Effector memory CD8-positive, alpha-beta T cell (primary cell): ENCODE measurements at places on chromosomes 3 and 15.

DNA sequence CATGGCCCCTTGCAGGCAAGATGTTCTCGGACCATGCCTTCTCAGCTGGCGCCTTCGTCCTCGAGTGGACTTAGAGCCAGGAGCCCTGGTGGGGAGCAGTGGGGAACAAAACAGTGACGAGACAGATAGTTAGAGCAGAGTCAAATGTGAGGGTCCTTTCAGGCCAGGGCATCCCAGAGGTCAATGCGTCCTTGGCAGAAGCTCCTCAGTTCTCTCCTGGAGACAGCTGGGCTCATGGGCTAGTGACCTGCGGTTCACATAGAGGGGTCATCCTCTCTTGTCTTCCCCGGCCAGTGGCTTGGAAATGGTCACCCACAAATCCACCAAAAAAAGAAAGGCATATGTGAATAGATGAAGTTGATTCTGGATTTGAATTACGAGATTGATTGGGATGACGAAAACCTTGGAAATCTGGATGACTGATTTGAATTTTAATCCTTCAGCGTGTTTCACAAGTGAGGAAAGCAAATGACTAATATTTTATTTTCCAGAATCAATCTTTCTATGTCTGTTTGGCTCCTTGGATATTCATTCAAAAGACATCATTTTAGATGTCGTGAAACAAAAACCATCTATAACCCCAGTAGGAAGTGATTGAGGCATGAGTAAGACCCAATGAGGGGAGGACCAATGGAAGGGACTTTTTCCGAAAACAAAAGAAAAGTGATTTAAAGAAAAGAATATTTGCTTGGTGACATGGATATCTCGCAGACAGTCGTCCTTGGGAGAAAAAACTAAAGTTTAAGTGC, 84.5 kb downstream of the ASB7 start:
- DNase-seq: no peak

GRCh38 chr3:101629219-101629618, 47.7 kb downstream of the ZBTB11 start:
- DNase-seq: no peak

GRCh38 chr3:113104357-113105092, 106.8 kb upstream of the BOC start:
- DNase-seq: no peak

GRCh38 chr15:83775738-83776137, 121.8 kb downstream of the ADAMTSL3 start:
- DNase-seq: no peak

DNA sequence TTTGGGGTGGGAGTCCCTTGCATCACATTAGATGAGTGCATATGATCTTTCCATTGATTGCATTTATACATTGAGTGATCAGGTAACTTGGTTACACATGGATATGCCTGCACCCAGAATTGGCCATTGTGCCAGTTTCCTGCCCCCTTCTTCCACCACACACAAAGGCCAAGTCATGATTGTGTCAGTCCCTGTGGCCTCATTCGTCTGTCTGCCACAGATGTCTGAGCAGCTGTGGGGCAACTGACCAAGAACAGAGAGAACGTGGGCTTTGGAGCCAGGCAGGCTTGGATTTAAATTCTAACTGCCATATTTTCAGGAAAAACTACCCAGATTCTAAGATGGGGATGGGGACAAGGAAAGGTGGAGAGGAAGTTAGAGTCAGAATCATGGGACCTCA, 27.0 kb downstream of the CCNL1 start:
- DNase-seq: no peak

DNA sequence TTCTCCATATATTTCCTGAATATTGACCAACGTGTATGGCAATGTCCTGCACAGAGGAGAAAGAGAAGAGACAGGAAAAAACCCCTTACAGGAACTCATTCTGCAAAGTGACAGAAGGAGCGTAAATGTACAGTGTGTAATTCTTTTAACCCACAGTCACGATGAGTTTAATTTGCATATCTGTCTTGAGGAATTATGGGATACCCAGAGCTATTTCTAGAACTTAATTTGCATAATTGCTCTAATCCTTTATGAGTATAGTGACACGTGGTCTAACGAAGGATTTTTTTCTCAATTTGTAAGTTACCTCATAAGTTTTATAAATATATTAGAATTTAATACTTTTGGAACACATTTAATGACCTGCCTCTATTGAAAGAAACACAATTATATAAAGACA, 9.8 kb downstream of the GPR27 start:
- DNase-seq: no peak

DNA sequence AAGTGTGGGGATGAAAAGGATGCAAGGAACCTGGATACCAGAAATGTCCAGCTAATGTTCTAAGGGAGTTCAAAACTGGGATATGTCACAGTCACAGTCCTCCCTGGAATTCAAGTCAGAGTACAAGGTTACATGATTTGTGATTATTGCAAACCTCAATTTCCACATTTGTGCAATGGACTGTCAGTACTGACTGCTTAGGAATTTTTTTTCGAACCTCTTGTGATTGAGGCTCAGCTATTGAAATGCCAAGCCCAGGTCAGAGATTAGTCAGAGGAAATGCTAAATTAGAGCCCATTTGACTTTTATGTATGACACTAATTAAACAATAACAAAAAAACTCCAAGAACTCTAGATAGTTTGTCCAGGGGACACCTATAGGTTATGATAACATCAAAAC, 210.2 kb downstream of the THSD4 start:
- no peak for DNase-seq

DNA sequence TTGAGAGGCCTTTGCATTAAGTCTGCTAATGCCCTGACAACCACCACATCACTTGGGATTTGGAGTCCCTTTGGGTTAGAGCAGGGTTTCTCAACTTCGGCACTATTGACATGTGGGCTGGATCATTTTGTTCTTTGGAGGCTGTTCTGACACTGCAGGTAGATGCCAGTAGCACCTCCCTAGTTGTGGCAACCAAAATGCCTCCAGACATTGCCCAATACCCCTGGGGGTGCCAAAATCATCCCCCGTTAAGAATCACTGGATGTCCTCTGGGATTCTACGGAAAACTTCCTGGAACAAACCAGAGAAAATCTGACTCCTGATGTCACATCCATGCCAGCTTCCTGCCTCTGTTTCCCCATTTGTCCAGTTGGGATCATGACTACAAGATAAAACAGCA, 37.2 kb upstream of the BLM start:
- DNase-seq: no peak

DNA sequence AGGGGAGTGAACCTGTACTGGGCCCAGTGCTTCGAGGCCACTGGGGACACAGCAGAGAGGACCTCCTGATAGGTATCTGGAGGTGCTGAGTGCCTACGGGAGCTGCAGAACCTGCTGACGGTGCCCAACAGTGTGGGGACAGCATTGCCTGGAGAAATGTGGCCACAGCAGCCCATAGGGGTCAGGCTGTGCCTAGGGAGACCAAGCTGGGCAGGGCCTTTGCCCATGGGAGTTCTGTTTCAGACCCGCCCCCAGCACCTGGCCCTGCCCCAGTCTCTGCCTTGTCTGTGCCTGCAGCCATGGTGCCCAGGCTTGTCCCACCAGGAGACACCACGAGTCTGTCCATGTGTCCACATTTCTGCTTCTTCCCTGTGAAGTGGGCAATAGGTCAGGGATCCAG, 15.3 kb upstream of the RPL32 start:
- no peak for DNase-seq

DNA sequence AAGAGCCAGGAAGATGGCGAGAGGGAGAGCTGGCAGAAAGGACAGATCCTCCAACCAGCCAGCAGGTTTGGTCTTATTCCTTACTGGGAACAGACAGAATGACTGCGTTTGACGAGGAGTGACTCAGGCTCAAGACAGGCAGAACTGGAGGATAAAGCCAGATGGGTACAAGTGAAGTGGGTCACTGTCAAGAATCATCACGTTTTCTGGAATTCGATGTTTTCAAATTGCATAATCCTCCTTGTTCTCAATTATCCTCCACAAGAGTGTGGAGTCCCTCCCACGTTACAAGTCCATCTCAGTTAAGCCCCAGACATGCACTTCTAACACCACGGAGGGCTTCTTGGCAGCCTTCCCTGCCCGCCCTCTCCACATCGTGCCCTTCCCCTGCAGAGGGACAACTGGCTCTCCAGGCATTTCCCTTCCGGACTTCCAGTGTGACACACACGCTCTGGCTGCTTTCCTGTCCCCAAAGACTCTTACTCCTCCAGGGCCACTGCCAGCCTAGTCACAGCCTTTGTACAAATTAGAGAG, 183.1 kb downstream of the CHST2 start:
- no peak for DNase-seq

DNA sequence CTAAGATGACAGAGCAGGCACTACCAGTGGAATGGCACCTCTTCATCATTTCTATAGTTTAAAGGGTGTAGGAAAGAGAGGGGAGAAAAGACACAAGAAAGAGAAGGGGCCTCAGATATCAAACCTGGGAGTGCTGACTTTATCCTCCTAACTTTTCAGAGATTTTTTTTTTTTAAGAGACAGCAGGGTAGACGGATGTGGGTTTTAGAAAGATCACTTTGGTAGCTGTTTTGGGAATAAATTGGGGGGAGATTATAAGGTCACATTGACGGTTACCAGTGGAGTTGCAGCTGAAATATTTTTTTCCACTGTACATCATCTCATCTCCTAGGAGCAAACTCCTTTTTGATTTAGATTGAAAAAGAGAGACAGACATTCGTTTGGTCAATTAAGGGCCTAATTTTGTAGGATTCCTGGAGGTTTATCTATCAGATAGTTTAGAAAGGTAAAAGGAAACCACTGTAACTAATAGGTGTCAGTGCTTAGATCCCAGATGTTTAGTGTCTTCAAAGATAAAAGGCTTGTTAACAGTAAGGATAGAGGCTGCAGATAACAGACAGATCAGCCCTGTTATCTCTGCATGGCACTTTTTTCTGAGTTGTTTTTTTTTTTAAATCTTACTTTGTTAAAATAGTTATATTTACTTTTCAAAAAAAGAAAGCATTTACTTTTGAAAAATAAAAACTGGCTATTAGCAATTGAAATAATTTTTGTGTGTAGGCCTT, 1057.0 kb downstream of the IGSF11 start:
- DNase-seq: no peak

GRCh38 chr15:31200735-31201151, 99.2 kb upstream of the TRPM1 start:
- DNase-seq: peak; percentile 65

GRCh38 chr3:40572588-40572987, 47.8 kb downstream of the ZNF621 start:
- no peak for DNase-seq

DNA sequence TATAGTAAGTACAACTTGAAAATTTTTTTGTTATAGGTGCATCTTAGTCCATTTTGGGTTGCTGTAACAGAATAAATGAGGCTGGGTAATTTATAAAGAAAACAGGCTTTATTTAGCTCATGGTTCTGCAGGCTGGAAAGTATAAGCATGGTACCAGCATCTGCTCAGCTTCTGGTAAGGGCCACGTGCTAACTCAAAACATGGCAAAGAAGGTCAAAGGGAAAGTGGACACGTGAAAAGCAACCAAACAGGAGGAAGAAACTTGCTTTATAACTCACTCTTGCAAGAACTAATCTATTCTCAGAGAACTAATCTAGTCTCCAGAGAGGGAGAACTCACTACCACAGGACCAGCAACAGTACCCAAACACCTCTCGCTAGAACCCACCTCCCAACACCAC, 9.1 kb downstream of the HDGFL3 start:
- DNase-seq: no peak

DNA sequence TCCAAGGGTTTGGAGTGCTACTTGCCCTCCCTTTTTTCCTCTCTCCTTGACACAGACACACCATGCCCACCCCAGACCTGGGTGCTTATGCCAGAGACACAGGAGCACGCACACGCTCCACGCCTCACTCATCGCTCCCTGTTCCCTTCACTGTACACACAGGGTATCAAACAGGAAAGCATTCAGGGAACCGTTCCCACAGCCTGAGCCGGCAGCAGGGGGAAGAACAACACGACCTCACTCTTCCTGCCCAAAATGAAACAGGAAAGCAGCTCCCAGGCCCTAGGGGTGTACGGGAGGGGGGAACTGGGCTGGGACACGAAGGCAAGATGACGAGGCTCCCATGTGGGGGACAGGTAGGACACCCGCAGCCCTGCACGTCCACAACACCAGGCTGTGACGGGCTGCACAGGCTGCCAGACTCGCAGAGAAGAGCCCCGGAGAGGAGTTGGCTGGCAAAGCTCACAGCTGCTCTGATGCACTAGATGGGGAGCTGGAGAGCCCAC, 11.2 kb downstream of the DLL4 start:
- no peak for DNase-seq

DNA sequence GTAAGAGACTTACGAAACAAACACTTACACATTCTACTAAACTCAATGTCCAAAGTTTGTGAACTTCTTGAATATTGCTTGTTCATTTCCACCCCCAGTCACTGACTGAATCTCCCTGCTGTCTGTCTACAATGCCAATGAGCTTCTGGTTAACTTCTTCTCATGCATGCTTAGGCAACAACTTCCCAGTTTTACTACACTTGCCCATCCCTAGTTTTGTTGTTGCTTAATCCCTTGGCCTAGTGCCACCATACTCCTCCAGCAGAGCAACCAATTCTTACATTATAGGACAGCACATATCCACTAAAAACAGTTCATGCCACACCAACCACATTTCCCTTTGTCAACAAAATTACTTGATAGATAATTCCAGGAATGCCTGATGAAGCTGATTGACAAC, 40.9 kb upstream of the CCR2 start:
- DNase-seq: no peak

- DNase-seq: peak; percentile 14
Measured at GRCh38 chr15:72229076-72229946, 1.7 kb downstream of the PKM start.

DNA sequence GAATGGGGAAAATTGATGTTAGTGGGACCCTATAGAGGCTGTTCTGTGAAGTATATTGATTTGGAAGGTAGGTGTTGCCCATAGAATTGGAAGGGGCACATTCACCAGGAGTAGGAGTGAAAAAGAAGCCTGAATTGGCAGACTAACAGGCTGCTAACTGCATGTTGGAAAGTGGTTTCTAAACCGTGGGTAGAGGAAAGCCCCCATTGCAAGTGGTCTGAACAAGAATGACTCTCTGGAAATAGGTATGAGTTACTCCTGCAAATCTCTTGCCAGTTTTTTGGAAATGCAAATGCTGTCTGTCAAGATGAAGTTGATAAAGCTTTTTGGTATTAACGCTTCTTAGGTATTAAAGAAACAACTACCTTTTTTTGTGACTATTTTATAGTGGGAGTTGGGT, 3.5 kb downstream of the UBE2E1 start:
- no peak for DNase-seq

GRCh38 chr3:31993843-31994242, 12.3 kb downstream of the ZNF860 start:
- DNase-seq: no peak

- no peak for DNase-seq
Measured at GRCh38 chr3:81443958-81444357, 317.5 kb downstream of the GBE1 start.

DNA sequence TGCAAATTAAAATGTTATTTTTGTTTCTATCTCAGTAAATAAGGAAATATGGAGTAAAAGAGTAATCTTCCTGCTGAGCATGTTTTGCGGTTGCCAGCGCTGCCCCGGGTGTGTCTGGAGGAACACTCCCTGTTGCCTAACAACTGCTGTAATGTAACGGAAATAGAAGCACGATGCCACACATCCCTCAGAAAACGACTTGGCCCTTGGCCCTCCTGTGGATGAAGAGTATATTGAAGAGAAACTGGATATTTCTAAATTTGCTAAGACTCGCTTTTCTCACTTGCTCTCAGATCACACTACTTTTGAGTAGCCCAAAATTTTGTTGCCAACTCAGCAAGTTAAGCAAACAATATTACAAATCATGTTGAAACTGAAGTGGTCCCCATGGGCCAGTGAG, 18.9 kb downstream of the CX3CR1 start:
- DNase-seq: no peak

- no peak for DNase-seq
Measured at GRCh38 chr3:183189641-183190040, 27.1 kb upstream of the LAMP3 start.

GRCh38 chr3:88678747-88679146, 428.7 kb upstream of the EPHA3 start:
- no peak for DNase-seq
